ENCODE measurements at places on chromosomes 6 and 20. TPM values are rescaled to one million over a fixed set of nuclear protein-coding genes. Genes with fewer than 3 reads are reported as not detected.

RWDD2A gene
- 6.4 TPM for total RNA-seq

TFAP2C gene
- 1.4 TPM for total RNA-seq

TXLNB gene
- 0.57 TPM for total RNA-seq

GFOD1 gene
- 30.9 TPM for total RNA-seq

ACTL10 gene
- 0.66 TPM for total RNA-seq
